Stimulated activated CD4-positive, alpha-beta T cell treated with anti-CD3 and anti-CD28 coated beads, Interleukin-4, amount 100 ng/mL, for 4 hours (primary cell): ENCODE measurements at places on chromosomes 16 and 17.

GRCh38 chr16:49726155-49726554, 129.8 kb downstream of the ZNF423 start:
- no peak for DNase-seq

- DNase-seq, result no peak
Observed at GRCh38 chr17:37507111-37507510, 17.4 kb downstream of the DUSP14 start.

GRCh38 chr17:50213026-50214022, 11.9 kb upstream of the COL1A1 start:
- DNase-seq, result no peak

- no peak for DNase-seq
Observed at GRCh38 chr16:80029761-80030481, 429.4 kb upstream of the MAF start.

- DNase-seq, result no peak
Observed at GRCh38 chr17:80101946-80102663, 724 bp downstream of the GAA start.

DNA sequence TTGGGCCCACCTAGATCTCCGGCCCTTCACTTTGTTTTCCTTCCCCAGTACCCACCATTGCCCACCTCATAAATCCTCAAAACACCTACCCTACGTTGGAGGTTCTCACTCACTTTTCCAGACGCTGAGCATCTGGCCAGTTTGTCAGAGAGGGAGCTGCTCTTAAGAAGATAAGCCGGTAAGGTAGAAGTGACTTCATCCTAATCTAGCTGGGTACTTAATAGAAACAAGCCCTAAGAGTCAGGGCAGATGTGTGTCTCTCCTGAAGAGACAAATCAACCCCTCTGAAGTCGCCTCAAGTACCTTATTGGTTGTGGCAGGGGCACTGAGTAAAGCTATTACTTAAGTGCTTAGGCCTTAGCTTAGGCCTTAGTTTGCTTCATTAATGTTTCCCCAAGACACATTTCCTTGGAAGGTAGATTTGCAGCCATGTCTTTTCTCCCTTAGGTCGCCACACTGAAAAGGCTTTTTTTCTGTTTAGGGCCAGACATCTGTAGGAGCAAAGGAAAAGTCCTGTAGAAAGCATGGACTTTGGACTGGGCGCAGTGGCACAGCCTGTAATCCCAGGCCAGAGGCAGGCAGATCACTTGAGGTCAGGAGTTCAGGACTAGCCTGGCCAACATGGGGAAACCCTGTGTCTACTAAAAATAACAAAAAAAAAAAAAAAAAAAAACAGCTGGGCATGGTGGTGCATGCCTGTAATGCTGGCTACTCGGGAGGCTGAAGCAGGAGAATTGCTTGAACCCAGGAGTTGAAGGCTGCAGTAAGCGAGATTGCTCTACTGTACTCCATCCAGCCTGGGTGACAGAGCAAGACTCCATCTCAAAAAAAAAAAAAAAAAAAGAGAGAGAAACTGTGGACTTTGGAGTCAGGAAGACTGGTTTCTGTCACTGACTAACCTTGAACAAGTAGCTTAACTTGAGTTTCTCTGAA, 1.0 kb downstream of the TACO1 start:
- DNase-seq, result no peak

DNA sequence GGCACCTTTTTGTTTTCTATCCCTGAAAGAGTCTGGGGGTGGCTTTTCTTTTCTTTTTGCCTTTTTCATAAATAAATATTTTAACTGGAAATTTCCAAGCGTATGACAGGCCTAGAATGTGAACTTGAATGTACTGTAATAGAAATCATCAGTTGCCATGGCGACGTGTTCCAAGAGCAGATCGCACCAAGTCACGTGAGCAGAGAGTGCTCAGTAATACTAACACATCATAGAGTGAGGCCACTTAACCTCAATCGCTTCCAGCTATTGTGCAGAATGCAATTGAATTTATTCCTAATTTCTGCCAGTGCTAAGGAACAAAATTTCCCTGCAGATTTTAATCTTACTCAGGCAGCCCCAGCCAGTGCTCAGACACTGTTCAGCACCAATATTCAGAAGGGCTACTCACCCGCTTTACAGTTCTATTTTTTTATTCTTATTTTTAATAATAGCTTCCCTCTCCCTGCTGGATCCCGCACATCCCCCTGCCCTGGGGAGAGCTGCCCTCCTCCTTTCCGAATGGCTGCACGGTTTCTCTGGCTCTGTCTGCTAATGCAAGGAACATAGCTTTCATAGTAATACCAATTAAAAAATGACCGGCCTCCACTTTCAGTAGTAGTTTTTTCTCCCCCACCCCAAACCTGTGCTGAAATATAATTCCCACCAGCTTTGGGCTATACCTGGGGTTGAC, 26.2 kb upstream of the PMFBP1 start:
- no peak for DNase-seq

GRCh38 chr17:29390851-29391631, 878 bp downstream of the TAOK1 start:
- peak; percentile 5 for DNase-seq

DNA sequence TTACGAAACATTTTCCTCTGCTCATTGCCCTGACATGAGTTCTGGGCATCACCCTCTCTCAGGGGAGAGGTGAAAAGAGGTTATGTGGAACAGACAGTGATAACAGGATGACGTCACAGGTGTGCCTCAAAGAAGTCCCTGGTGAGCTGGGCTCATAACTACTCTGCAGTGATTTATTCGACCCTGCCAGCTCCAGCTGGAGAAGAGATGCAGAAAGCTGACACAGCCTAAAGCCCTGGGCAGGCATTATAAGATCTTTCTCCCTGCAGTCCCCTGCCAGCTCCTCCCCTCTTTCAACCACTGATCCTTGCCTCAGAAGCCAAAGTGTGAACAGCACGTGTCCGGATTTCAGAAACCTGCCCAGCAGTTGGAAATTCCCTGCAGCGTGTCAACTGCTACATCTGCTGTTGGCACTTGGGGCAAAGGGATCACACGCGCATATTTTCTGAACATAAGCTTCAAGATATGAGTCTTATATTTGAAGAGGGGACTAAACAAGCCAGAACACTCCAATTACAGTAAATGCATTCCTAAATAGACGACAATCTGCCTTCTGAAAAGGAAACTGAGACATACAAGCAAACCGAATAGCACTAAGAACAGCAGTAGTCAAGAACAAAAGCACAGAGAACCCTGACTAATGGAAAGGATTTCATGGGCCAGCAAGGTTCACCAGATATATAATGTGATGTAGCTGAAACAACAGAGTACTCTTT, 80.5 kb downstream of the SMG6 start:
- peak; percentile 30 for DNase-seq

GRCh38 chr16:50533317-50533716, 14.9 kb upstream of the NKD1 start:
- no peak for DNase-seq

- no peak for DNase-seq
Observed at GRCh38 chr16:12661656-12662172, 142.0 kb downstream of the CPPED1 start.

GRCh38 chr17:80743181-80743771, 198.6 kb downstream of the RPTOR start:
- peak; percentile 37 for DNase-seq

GRCh38 chr16:16014329-16015224, 65.2 kb downstream of the ABCC1 start:
- DNase-seq, result no peak

DNA sequence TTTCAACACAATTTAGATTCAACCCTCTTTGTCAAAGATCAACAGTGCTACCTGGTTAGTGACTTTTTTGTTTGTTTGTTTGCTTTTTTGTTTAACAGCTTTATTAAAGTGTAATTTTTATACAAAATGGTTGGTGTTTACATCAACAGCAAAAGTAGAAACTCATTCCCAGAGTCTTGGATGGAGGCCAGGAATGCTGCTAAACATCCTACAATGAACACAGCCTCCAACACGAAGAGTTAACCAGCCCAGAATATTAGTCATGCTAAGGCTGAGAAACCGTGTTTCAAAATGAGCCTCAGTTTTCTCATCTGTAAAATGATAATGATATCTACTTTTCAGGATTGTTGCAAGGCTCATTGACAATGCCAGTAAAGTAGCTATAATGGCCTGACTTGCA, 211.0 kb upstream of the MAF start:
- DNase-seq, result no peak

DNA sequence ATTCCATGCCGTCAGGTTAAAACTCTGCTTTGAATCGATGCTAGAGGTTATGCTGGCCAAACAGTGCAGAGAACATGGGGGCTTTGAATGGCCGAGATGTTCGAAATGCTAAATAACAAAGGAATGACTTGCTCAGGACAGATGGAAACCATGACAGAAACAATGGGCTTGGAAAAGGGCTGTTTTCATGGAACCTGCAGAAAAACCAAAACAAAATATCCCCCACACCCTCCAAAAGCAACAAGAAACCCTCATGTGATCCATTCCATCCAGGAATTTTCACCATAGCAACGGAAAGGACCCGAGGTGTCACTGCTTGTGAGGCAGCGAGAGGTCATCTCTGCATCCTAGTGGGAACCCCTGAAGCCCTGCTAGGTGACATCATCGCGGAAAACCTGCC, 25.5 kb downstream of the GPRC5B start:
- DNase-seq, result no peak

DNA sequence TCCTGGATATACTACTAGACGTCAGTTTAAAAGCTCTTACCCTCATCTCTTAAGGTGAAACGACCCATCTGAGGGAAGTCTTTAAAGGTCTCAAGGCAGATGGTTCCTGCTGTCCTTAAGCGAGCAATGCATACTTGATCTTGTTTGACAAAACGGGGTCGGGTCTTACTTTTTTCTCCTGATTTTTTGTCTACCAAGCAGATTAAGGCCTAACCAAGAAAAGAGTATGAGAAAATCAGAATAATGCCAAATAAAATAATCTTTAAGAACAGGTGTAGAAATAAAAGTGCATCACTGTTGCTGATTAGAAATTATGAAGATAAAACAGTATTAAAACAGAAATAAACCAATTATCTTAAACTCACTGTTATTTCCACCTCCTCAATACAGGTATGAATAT, 24.4 kb upstream of the RSL1D1 start:
- no peak for DNase-seq

DNA sequence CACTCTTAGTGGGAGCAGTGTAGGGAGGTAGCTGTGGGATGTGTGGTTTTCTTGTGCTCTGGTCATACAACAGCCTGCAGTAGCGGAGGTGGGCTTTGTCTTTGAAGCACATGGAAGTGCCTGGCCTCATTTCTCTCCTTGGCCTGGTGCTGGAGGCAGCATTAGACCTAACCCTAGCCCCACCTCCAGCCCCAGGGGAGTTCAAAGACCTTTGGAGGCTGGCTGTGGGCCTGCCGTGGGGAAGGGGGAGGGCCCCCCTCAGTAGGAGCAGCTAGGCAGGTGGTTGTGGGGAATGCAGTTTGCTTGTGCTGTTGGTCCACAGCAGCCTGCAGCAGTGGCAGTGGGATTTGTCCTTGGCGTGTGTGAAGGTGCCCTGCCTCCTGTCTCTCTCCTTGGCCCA, 91.7 kb downstream of the BCAS3 start:
- no peak for DNase-seq

DNA sequence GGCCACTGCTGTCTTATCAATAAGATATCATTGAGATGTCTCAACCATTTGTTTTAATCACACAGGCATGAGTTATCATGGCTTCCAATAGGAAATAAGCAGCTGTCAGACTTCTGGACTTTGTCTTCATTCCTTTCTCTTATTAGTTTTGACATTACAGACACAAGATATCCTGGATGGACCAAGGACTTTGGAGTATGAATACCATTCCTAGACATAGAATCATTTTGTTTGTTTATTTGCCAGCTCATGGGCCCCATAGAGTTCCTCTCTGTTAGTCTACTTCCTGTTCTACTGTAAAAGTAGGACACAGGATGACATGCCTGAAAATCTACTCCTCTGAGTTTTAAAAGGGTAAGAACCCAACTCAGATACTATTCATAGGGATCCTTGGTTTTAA, 77.7 kb upstream of the KCNJ16 start:
- no peak for DNase-seq

GRCh38 chr16:27317320-27317719, 3.5 kb downstream of the IL4R start:
- DNase-seq, result no peak

GRCh38 chr16:50644729-50645128, 36.4 kb downstream of the SNX20 start:
- peak; percentile 29 for DNase-seq

DNA sequence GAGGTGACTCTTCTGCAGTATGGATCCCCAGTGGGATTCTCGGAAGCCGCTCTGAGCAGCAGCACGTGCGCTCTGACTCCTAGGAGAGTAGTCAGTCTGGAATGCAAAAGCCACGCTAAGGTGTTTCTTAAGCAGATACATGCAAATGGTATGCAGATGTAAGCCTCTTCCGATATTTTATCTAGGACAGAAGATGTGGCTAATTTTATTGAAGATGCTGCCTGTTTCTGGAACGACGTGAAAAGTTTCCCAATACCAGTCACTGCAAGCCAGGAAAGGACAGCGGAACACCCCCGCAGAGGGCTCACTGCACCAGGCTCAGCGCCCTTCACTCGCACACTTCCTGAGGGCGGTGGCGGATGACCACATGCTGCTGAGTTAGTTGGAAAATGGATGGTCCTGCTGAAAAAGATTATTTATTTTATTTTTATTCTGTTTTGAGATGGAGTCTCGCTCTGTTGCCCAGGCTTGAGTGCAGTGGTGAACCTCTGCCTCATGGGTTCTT, 10.1 kb downstream of the FADS6 start:
- no peak for DNase-seq

- no peak for DNase-seq
Observed at GRCh38 chr17:9401434-9401833, 174.2 kb downstream of the STX8 start.

DNA sequence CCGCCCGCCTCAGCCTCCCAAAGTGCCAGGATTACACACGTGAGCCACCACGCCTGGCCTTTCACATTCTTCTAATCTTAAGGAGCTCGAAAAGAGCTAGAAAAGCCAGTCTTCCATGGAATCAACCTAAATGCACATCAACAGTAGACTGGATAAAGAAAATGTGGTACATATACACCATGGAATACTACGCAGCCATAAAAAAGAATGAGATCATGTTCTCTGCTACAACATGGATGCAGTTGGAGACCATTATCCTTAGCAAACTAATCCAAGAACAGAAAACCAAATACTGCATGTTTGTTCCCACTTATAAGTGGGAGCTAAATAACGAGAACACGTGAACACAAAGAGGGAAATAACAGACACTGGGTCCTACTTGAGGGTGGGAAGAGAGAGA, 3.1 kb downstream of the CTC1 start:
- no peak for DNase-seq

DNA sequence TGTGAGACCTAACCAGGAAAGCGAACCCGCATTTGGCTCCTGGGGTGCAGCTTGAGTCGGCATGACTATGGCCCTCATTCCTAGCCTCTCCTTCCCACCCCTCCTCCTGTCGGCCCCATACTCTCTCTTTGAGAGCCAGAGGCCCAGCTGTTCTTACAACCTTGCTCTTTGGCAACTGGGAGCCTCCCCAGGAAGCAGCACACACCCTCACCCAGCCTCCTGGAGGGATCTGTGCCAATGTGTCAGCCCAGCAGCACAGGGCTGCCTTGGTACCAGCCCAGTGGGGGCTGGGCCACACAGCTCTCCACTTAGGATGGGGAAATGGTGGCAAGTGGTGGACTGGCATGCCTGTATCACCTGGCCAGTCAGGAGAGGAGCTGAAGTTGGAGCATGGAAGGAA, 70.3 kb upstream of the LGALS9 start:
- no peak for DNase-seq

- DNase-seq, result no peak
Observed at GRCh38 chr17:34424814-34425491, 61.9 kb upstream of the CCL1 start.
